Left cardiac atrium (tissue), 4 donors: ENCODE measurements at places on chromosomes 6 and 20. TPM values are rescaled to one million over a fixed set of nuclear protein-coding genes. Genes with fewer than 3 reads are reported as not detected.

DNA sequence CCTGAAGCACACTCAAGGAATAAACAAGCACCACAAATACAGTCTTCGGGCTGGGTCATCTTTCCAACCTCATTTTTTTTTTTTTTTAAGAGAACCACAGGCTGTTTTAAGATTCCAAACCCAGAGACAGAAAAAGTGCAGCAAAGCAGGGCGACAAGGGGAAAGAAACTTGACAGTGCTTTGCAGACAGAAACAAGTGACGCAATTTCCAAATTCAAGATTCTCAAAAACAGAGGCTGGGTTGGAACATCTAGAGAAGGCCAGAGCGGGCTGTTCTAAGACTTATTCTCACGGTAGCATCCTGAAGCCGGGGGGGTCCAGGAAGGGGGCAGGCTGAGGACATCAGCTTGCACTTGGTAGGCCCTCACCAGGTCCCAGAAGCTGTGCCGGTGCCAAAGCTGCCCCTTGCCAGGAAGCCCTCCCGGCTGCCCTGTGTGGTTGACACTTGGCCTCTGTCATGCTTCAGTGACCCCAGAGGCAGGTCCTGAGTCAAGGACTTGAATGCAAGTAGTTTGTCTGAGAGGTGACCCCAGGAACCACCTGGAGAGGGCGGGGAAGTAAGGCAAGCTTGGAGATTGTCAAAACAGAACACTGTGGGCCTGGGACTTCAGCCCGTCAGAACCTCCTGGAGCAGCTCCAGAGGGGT, 50.5 kb downstream of the BMP7 start:
- DNase-seq: no peak

DNA sequence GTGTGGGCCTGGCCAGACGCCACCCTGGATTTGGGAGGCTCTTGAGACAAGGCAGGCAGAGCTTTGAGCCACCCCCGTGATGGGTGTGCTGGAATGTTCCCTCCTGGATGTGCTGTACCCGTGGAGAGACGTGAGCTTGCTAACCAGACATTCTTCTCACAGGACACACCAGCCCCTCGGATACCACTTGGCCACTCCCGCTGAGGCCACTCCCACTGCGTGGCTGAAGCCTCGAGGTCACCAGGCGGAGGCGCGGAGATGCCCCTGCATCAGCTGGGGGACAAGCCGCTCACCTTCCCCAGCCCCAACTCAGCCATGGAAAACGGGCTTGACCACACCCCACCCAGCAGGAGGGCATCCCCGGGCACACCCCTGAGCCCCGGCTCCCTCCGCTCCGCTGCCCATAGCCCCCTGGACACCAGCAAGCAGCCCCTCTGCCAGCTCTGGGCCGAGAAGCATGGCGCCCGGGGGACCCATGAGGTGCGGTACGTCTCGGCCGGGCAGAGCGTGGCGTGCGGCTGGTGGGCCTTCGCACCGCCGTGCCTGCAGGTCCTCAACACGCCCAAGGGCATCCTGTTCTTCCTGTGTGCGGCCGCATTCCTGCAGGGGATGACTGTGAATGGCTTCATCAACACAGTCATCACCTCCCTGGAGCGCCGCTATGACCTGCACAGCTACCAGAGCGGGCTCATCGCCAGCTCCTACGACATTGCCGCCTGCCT, 14.1 kb downstream of the SLCO4A1 start:
- DNase-seq: no peak

DNA sequence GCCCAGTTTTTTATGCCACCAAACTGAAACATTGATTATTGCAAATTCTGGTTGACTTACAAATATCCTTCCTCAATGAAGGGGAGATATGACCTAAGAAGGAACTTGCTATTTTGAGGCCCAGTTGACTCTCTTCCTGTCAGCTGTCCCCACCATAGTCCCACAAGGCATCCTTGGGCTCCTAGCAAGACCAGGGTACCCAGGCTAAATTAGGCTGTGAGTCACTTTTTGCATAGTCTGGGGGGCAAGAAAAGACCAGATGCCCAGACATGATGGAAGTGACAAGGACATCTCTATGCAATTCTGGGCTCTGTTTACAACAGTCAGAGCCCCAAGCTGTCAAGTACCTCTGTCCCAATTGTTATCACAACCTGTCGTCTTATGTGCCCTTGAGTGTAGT, 31.8 kb upstream of the MAFB start:
- DNase-seq: no peak

GRCh38 chr6:138063726-138064125, 43.5 kb downstream of the PERP start:
- DNase-seq: no peak

DNA sequence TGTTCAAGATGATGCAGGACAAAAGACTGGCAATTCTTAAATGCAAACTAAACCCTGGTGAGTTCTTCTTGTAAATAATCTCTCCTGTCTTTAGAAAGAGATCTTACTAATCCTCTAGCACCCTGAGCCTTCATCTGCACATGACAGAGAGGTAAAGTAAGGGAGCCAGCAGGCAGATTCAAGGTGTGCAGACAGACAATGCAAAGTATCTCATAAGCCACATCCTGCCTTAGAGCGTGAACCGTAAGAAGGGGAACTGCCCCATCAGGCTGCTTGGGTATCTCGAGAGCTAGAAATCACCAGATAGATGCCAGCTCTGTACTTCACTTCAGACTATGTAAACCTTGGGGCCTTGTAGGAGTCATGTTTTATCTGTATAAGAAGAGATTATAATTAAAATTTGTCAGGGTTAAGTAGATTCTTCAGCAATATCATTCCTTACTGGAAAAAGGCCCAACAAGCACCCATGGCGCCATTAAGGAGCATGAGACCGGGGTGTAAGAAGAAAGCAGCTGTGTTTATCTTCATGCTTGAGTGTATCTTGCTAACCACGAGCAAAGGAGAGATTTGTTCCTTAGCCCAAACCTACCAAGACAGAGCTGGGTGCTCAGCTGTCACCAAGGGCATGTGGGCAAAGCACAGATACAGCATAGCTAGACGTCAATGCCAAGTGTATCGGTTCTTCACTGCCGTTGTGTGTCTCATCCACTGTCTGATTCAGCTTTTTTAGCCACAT, 24.4 kb downstream of the CNR1 start:
- DNase-seq: no peak

DNA sequence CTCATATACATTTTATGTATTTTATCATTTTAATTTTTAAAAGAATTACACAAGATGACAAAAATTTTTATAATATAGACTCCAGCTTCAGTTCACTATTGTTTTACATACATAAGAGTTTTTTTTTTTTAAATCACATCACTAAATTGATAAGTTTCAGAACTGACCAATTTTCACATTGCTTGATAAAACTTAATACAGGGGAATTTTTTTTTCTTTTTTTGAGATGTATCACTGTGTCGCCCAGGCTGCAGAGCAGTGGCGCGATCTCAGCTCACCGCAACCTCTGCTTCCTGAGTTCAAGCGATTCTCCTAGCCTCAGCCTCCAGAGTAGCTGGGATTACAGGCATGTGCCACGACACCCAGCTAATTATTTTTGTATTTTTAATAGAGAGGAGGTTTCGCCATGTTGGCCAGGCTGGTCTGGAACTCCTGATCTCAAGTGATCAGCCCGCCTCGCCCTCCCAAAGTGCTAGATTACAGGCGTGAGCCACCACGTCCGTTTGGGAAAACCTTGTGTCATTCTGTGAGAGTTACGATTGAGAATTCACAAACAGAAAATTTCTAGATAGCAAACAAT, 36.6 kb upstream of the BTN3A2 start:
- DNase-seq: no peak

- no peak for DNase-seq
Measured at GRCh38 chr6:161359618-161359945, 85.7 kb upstream of the AGPAT4 start.

DNA sequence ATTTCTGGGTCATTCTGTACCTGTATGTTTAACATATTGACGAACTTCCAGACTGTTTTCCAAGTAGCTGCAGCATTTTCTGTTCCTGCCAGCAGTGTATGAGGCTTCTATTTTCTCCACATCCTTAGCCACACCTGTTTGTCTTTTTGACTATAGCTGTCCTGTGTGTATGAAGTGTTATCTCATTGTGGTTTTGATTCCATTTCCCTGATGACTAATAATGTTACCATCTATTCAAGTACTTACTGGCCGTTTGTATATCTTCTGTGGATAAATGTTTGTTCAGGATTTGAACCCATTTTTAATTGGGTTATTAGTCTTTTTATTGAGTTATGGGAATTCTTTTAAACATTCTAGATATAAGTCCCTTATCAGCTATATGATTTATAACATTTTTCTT, 95.2 kb downstream of the JAG1 start:
- no peak for DNase-seq

DNA sequence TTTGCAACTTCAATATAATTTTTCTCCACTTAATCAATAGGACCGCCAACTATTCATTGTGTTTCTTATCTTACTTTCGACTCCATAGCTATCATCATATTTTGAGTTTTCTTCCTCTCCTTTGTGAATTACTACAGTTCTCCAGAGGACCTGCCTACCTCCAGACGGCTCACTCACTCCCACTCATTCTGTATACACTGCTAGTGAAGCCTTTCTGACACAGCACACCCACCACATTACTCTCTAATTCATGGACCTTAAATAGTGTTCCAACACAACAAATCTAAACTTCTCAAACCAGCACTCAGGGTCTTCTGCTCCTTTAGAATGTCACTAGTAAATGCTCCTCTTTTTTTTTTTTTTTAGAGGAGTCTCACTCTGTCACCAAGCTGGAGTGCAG, 23.8 kb downstream of the FKBP5 start:
- DNase-seq: no peak

- DNase-seq: no peak
Measured at GRCh38 chr20:8304124-8304816, 172.2 kb downstream of the PLCB1 start.

DNA sequence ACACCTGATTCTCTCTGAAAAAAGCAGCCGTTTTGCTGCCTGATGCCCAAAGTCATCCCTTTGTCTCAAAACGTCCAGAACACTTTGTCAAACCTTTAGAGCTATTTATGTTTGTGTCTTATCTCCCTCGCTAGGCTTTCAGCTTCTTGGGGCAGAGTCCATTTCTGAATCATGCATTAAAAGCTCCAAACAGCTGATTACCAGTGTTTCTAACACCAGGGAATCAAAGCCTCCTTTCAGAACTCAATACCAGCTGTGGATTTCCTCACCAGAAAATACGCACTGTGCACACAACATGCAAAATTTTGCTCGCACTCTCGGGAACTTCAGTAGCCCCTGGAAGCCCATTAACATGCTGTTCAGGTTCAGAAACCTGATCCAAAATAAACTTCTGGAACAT, 333.3 kb downstream of the HACE1 start:
- DNase-seq: no peak

- DNase-seq: no peak
Measured at GRCh38 chr6:144395014-144395413, 109.9 kb downstream of the UTRN start.

DNA sequence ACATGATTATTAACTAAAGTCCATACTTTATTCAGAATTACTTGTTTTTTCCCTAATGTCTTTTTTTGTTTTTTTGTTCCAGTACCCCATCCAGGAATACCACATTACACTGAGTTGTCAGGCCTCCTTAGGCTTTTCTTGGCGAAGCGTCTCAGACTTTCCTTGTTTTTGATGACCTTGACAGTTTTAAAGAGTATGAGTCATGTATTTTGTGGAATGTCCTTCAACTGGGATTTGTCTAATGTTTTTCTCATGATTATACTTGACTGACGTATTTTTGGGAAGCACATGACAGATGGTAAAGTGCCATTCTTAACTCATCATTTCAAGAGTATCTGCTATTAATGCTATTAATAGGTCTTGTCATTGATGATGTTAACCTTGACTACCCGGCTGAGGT, 23.6 kb downstream of the ENPP1 start:
- DNase-seq: no peak

DNA sequence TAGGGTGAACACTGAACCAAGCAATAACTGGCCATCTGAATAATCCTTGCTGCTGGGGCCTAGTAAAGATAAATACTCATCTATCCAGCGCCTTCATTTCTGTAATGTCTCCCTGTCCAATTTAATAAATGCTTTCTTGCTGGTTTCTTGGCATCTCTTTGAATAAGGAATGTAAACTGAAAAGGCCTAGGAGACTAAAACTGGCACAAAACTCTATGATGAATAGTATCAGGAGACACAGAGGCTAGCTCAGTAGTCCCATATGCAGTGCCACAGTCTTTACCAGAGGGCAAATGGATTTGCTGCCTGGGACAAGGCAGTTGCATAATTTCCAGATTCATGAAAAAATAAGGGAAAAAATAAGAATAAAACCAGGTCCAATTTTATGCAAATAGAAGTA, 324.4 kb downstream of the CENPW start:
- no peak for DNase-seq

DNA sequence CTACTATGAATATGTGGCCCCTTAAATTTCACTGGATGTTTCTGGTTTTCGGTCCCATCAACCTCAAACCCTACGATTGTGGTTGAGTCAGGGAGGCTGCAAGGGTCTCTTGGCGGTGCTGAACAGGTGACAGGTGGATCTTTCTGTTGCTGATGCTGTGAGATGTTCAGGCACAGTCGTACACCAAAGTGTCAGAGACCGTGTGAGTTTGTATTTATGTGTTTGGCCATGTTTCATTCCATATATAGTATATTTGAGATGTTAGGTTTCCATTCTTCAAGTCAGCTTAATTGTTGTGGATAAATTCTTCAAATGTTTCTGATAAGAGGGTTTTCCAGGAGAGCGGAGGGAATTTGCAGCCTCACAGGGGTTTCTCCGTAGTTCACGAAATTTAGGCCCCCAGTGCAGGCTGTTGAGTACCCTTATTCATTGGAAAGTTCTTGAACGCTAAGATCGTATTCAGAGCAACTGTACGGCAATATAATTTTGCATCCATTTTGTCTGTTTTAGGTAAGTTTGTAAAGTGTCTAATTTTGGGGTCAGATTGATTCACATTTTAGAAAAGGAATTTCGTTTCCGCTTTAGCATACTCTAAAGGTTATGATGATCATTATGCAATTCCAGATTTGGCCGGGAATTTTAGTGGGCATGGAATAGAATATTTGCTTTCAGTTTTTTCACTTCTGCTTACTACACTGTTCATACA, 1.2 kb downstream of the TAB2 start:
- DNase-seq: no peak

- no peak for DNase-seq
Measured at GRCh38 chr6:138124096-138124495, 16.9 kb upstream of the PERP start.

GRCh38 chr20:11445891-11446290, 471.8 kb upstream of the BTBD3 start:
- no peak for DNase-seq

DNA sequence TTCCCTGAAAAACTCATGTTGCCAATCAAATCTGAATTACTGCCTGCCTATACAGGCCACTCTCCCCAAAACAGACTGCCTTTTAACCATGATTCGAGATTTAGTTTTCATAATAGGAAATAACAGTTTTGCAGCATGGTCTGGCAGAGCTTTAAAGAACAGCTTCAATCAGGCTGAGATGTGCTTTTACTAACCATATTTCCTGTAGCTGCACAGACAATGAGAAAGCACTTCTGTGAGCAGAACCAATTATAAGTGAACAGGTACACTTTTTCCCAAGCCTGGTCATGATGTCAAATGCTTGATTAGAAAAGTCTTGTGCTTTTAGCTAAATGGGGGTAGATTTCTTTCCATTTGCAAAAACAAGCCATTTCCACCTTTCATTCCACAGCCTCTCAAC, 108.2 kb downstream of the THEMIS start:
- no peak for DNase-seq

The PAX1 gene
- not detected for total RNA-seq

The ZNF341 gene
- 2.0 TPM for total RNA-seq

The NANP gene
- 6.7 TPM for total RNA-seq

The PXDC1 gene
- total RNA-seq: 57.3 TPM

The COL9A3 gene
- 4.7 TPM for total RNA-seq

The KHDC1L gene
- not detected for total RNA-seq

The CBLN4 gene
- not detected for total RNA-seq

The CST5 gene
- total RNA-seq: not detected

The SASH1 gene
- total RNA-seq: 33.4 TPM
